GM13976 (cell line): ENCODE measurements at places on chromosomes 3 and 15.

GRCh38 chr3:128906031-128906803, 26.8 kb downstream of the ACAD9 start:
- no peak for DNase-seq

GRCh38 chr3:179562591-179563270, at the start of gene ACTL6A:
Gene ACTL6A, plus strand, starts transcription at chr3:179562926. Its CDS starts 167 bp downstream, at chr3:179563093.
- peak; percentile 98 for DNase-seq

DNA sequence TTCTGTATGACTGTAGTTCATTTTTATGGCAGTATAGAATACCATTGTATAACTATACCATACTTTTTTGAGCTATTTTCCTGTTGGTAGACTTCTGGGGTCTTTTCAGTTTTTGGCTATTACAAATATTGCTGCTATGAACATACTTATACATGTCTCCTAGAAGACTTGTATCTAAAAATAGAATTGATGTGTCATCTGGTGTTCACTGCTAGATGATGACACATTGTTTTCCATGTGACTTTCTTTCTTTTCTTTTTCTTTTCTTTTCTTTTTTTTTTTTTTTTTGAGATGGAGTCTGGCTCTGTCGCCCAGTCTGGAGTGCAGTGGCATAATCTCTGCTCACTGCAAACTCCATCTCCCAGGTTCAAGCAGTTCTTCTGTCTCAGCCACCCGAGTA, 69.8 kb downstream of the SH3GL3 start:
- DNase-seq: no peak

DNA sequence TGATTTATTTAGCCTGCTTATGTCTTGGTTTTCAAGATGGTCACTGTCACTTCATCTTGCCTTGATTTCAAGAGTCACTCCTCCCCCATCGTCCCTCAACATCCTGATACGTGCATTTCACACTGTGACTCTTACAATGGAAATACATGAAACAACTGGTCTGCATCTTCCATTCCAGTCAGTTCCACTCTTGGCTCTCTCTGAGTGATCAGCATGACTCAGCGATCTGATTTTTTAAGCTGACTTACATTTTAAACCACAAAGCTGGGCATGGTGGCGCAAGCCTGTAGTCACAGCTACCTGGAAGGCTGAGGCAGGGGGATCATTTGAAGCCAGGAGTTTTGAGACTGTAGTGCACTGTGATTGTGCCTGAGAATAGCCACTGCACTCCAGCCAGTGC, 271.2 kb upstream of the ROPN1 start:
- DNase-seq: no peak

GRCh38 chr15:59994888-59995557, 9.1 kb upstream of the FOXB1 start:
- DNase-seq: no peak

DNA sequence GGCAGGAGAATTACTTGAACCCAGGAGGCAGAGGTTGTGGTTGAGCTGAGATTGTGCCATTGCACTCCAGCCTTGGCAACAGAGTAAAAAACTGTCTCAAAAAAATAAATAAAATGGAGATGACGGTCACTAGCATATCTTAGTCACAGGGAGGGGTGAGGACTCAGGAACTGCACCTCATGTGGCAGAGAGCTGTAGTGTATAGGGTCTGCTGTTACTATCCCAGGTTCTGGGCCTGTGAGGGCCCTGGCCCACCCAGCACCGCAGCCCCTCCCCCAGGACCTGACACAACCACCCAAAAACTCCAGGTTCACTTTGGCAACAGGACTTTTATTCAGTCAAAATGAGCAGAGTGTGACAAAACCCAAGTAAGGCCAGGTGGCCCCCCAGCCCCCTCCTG, 22.3 kb downstream of the RNU5B-1 start:
- DNase-seq: peak; percentile 19

DNA sequence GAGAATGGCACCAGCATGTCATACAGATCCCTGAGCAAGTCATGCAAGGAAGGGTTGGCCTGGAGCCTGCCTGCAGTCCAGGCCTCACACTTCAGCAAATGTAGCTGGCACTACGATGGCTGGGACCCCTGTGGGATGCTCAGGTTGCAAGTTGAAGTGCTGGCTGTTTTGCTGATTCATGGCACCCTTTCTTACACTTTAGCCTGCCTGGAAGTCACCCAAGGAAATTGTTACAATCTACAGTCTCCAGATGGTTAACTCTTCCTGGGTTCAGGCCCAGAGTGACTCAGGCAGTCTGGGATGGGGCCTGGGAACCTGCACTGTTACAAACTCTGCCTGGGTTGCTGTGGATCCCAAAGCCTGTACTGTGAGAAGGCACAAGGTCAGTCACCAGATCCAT, 91.0 kb upstream of the SLC6A11 start:
- no peak for DNase-seq
